ENCODE measurements at places on chromosomes 12 and 14. TPM values are rescaled to one million over a fixed set of nuclear protein-coding genes. Genes with fewer than 3 reads are reported as not detected.

GRCh38 chr12:131452444-131452860, 258.4 kb upstream of the SFSWAP start:
- no peaks in the 10 kb centered on the region for H3K36me3 ChIP-seq
- DNase-seq: peak; percentile 69
- H3K4me1 ChIP-seq: no peaks in the 10 kb centered on the region
- no peak overlapping the region for H3K27ac ChIP-seq
- H3K27me3 ChIP-seq: peaks cover 31% of the 10 kb centered on the region
- no peak overlapping the region for H3K4me3 ChIP-seq

GRCh38 chr12:89427508-89428156, 75.3 kb upstream of the DUSP6 start:
- no peak overlapping the region for H3K4me3 ChIP-seq
- H3K27me3 ChIP-seq: no peaks in the 10 kb centered on the region
- H3K27ac ChIP-seq: no peak overlapping the region

DNA sequence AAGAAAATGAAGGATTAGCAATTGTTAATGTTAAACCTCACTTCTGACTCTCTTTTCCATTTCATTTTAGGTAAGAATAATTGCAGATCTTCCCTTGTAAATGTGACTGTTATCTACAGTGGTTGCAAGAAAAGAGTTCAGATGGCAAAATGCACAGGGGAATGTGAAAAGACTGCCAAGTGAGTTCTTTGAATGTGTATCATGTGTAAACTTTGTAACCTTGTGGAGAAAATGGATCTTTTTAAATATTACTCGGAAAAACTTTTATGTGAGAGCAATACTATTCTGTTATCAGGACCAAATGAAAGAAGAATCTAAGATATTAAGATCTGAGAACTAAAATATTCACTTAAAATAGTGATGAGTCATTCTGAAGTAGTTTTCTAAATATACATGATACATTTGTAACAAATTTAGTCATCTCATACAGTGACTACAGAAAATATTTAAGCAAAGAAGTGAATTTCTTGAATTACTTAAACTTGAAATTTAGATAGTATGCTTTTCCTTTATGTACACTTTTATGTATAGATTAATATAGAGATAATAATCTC, 122.5 kb upstream of the CNTN1 start:
- DNase-seq: peak; percentile 1
- H3K4me1 ChIP-seq: no peaks in the 10 kb centered on the region
- H3K36me3 ChIP-seq: no peaks in the 10 kb centered on the region
- peaks cover 7% of the 10 kb centered on the region for H3K27me3 ChIP-seq
- H3K27ac ChIP-seq: no peak overlapping the region
- no peak overlapping the region for H3K4me3 ChIP-seq

Gene EDDM3A
- total RNA-seq: not detected

DNA sequence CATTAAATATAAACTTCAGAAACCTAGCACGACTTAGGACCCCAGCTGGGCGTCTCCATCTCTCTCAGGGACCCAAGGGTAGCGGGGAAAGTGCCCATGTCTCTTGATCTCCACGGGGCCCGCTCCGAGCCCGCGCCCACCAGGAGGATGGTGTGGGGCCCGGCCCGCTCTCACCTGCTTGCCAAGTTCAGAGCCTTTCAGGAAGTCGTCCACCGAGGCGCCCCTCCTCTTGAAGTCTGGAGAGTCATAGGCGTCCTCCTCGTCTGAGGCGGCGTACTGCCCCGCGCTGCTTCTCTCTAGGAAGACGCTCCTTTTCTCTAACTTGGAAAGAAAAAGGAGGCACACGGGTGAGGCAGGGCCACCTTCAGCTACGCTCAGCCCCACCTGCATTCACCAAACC, 96.9 kb downstream of the PIWIL1 start:
- H3K27ac ChIP-seq: no peak overlapping the region
- no peak for DNase-seq
- no peaks in the 10 kb centered on the region for H3K27me3 ChIP-seq
- no peaks in the 10 kb centered on the region for H3K4me1 ChIP-seq
- H3K36me3 ChIP-seq: no peaks in the 10 kb centered on the region

- H3K4me1 ChIP-seq: 0 out of 2 replicates have a peak, but pooled peaks cover 5% of the 10 kb centered on the region
- no peak for DNase-seq
- no peak overlapping the region for H3K27ac ChIP-seq
- H3K27me3 ChIP-seq: no peaks in the 10 kb centered on the region
- H3K36me3 ChIP-seq: peaks cover 6% of the 10 kb centered on the region
Observed at GRCh38 chr14:65042731-65043372, 56.2 kb downstream of the FNTB start.

- H3K27ac ChIP-seq: no peak overlapping the region
- DNase-seq: no peak
- no peak overlapping the region for H3K4me3 ChIP-seq
Observed at GRCh38 chr14:68733086-68733914, 59.6 kb downstream of the ZFP36L1 start.

GRCh38 chr12:77816196-77816595, 14.5 kb upstream of the NAV3 start:
- DNase-seq: no peak
- H3K36me3 ChIP-seq: no peaks in the 10 kb centered on the region
- H3K4me1 ChIP-seq: no peaks in the 10 kb centered on the region
- H3K27me3 ChIP-seq: peaks cover 35% of the 10 kb centered on the region
- no peak overlapping the region for H3K4me3 ChIP-seq
- no peak overlapping the region for H3K27ac ChIP-seq

DNA sequence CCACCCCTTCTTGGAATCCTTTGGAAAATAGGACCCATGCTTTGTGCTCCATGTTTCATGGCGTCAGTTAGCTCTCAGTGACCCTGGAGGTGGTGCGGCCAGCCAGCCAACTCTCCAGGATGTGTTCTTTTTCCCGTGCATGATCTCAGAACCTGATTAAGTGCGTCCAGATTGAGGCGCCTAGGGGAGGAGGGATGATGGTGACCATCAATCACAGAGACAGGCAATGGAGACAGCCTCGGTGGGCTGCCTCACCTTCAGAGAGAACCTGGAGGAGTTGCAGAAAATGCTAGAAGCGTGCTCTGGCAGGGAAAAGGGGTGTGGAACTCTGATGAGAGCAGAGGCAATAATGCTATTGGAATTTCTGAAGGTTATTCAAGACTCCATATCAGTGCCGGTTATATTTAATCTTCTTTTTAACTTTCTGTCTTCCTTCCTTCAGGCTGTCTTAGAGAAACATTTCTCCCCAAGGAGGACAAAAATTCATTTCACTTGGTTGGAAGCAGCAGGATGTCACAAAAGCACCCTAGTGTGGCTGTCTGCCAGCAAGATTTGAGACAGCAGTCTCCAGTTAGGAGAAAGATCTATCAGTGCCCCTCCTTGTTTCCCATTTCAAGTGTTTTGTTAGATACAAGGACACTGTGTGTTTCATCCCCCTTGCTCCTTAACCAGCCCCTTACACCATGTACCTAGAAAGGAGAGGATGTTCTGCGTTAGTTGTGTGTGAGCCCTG, 53.3 kb upstream of the IGF1 start:
- H3K36me3 ChIP-seq: no peaks in the 10 kb centered on the region
- H3K27me3 ChIP-seq: no peaks in the 10 kb centered on the region
- H3K4me3 ChIP-seq: no peak overlapping the region
- H3K27ac ChIP-seq: no peak overlapping the region
- no peaks in the 10 kb centered on the region for H3K4me1 ChIP-seq

Measured in PC-3 (cell line).